ENCODE measurements at places on chromosomes 3 and 15.
A peak's percentile ranks its signal among the peaks of the same experiment; 100 is the strongest.

- no peak for DNase-seq
Measured at GRCh38 chr15:69532066-69532465, 79.4 kb downstream of the RPLP1 start.

GRCh38 chr3:197960694-197961581, 921 bp downstream of the LMLN start:
- no peak for DNase-seq

DNA sequence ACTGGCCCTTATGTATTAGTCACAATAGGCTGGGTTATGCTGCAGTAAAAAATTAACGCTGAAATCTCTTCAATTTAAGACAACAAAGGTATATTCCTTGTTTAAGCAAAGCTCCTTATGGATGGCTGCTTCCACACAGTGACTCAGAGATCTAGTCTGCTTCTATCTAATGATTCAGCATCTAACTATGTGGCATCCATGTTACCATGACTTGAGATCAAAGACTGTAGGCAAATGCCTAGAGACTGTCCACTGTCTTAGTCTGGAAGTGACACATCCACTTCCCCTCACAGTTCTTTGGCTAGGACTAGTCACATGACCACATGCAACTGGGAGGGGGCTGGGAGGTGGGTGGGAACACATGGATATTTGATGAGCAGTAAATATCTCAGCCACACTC, 61.3 kb upstream of the PSMD6 start:
- DNase-seq: no peak

- no peak for DNase-seq
Measured at GRCh38 chr15:70795311-70795665, 31.9 kb upstream of the UACA start.

- DNase-seq: no peak
Measured at GRCh38 chr15:99850517-99850916, 117.3 kb upstream of the LYSMD4 start.

DNA sequence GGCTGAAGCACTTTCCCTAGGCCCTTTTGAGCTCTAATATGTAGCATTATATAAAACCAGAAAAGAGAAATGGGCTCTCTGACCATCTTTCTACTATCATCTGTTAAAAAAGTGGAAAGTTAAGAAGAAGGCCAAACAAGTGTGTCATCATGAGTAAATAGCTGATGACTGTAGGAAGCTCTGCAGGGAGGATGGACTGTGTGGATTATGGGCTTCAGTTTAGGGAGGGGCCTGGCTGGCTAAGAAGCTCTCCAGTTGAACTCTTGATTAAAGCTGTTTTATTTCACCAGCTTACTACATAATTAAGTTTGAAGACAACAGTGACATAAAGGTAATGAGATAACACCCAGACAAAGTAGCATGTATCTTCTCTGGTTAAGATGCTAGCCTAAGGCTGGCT, 30.6 kb downstream of the INTS14 start:
- no peak for DNase-seq

- DNase-seq: no peak
Measured at GRCh38 chr3:62209101-62209500, 164.2 kb downstream of the FEZF2 start.

- DNase-seq: no peak
Measured at GRCh38 chr3:104805508-104805907, 561.2 kb upstream of the ALCAM start.

DNA sequence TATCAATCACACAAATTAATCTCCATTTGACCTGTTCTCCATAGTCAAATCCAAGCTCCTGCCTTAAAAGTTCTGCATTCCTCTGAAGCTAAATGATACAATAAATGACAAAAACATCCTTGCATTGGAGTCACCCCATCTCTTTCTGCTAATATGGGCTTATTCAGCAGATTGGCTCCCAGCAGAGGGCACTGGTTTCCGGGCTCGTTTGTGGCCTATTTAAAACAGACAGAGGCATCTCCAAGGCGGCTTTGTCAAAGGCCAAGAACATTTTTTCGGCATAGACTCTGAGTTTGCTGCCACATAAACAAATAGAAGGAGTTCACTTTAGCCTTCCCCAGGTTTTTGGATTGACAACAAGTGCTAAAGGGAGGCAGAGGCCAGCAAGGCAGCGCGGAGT, 204.4 kb upstream of the RASGRP1 start:
- DNase-seq: no peak

DNA sequence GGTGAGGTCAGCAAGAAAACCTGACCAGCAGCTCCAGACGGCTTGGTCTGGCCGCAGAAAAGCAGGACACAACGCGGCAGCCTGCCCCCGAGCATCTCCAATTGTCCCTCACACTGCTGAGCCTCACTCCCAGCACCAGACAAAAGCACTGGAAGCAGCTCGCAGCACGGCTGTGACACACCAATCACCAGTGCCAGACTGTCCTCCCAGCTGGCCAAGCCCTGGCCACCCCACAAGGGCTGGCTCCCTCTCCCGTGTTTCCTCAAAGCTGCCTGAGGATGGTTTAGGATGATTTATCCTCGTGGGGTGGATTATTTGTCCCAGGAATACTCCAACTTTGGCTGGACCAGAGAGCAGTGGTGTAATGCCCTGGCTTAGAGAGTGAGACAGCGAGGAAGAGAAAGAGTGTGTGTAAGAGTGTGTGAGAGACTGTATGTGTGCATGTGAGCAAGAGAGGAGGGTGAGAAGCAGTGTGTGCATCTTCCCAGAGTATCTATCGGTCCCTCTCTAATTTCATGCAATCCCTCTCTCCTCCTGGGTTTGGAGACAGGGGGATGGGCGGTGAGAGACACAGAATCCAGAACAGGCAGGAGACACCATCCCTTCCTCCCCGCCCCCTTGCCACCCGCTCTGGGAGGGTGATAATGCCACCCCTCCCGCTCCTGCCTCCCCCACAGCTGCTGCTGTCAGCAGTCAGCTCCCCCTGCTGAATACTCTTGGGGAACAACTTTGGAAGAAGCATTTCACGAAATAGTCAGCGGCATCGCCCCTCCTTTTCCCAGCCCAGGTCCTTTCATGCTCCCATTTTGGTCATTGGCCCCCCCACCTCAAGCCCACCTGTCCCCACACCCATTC, 34.2 kb downstream of the SEMA5B start:
- DNase-seq: peak; percentile 17

- DNase-seq: no peak
Measured at GRCh38 chr3:95705786-95706418, 1108.5 kb upstream of the EPHA6 start.

- no peak for DNase-seq
Measured at GRCh38 chr3:158762701-158763100, 30.4 kb upstream of the RARRES1 start.

DNA sequence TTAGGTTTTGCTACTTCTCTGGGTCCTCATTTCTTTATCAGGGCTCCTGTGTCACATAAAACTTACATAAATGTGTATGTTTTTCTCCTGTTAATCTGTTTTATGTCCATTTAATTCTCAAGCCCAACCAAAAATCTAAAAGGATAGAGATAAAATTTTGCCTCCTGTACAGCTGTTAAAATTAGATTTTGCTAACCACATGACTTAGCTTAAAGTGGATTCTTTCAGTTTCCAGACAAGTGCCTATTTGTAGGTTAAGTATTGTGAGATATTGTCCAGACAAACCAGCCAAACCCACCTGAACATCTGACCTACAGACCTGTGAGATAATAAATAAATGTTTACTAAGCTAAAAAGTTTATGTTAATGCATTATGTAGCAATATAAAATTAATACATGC, 465.5 kb downstream of the SI start:
- no peak for DNase-seq

GRCh38 chr3:76656531-76657070, 383.3 kb upstream of the ROBO2 start:
- DNase-seq: no peak

DNA sequence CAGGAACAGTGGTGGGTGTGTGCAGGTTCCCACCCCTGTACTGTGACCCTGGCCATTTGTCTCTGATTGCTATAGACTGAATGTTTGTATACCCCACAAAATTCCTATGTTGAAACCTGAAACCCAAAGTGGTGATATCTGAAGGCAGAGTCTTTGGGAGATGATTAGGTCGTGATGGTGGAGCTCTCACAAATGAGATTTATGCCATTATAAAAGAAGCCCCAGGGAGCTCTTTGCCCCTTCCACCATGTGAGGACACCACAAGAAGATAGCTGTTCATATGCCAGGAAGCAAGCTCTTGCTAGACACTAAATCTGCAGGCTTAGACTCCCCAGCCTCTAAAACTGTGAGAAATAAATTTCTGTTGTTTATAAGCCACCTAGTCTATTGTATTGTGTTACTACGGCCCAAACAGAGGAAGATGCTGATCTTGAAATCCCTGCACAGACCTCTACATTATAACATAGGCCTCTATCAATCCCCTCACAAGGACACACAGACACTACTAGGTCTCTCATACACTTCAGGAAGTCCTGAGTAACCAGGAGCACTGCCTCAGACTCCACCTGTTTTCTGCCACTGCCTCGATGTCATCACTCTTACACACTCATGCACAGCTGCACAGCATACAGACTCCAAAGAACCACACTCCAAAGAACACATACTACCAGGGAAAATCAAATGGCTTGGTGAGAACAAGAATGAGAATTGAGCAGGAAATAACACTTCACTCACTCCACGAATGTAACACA, 14.7 kb downstream of the IGSF11 start:
- no peak for DNase-seq

GRCh38 chr15:95134431-95135110, 903.2 kb downstream of the MCTP2 start:
- no peak for DNase-seq

- DNase-seq: no peak
Measured at GRCh38 chr3:124676236-124676635, 54.0 kb upstream of the UMPS start.

- no peak for DNase-seq
Measured at GRCh38 chr3:107208100-107208499, 169.1 kb upstream of the CCDC54 start.

GRCh38 chr3:108415661-108416060, 94.7 kb downstream of the MYH15 start:
- DNase-seq: no peak

- DNase-seq: no peak
Measured at GRCh38 chr15:41944313-41944940, 27.9 kb downstream of the EHD4 start.

GRCh38 chr15:94722024-94722636, 490.8 kb downstream of the MCTP2 start:
- DNase-seq: no peak

GRCh38 chr15:59199626-59200465, 6.8 kb upstream of the LDHAL6B start:
- no peak for DNase-seq

- DNase-seq: no peak
Measured at GRCh38 chr15:100284701-100285100, 57.1 kb downstream of the ADAMTS17 start.

GRCh38 chr3:179037351-179037750, 34.3 kb downstream of the ZMAT3 start:
- DNase-seq: no peak

GRCh38 chr15:69885173-69885955, 212.4 kb downstream of the TLE3 start:
- peak; percentile 27 for DNase-seq

DNA sequence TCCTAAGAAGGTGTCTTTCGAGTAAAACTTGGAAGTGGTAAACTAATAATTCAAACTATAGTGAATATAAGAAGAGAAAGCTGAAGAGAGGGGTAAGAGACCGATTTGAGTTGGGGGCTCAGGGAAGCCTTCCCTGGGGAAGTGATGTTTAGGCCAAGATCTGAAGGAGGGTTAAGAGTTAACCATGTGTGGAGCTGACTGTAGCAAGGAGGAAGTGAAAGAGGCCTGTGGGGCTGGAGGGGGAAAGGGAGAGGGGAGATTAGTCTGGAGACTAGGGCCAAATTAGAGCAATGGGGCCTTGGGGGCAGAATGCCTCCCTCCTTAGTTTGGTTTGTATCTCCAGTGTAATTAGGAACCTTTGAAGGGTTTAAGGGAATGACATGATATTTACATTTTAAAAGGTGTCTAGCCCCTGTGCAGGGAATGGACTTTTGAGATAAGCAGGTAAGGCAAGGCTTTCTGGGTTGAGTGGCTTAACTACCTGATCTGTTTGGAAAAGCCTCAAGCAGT, 2.2 kb downstream of the ZNF592 start:
- DNase-seq: no peak

DNA sequence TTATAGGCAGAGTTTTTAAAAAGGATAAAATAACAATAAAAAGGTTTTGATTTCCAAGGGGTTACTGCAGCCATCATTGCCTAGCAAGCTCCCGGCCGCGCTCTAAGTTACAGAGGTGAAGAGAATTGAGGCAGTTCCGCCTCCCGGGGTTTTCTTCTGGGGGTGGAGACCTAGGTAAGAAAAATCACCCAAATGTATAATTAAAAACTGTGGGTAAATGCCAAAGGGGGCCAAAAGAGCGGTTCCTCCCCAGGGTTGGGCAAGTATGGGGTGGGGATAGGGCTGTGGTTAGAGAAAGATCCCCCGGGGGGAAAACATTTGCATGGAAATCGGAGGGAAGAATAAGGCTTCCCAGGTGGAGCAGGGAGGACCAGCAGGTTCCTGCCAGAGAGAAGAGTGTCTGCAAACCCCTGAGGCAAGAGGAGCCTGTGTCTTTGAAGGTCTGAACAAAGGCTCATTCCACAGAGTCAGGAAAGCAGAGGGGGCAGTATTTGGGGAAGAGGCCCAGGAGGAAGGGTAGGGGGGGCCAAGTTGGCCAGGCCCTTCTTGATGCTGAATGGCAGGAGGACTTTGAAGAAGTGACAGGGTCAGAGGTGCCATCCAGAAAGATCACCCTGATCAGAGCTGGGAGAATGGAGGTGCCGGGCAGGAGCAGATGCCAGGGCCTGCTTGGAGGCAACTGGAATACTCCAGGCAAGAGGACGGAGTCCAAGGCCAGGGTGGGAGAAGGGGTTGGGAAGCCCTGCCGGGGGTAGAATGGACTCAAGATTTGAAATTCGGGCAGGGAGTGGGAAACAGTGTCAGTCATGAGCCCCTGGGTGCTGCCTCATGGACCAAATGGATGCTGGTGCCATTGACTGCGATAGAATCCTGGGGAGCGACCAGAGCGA, 152.9 kb upstream of the RGMA start:
- no peak for DNase-seq

GRCh38 chr3:138640537-138640936, 32.0 kb downstream of the FAIM start:
- no peak for DNase-seq

DNA sequence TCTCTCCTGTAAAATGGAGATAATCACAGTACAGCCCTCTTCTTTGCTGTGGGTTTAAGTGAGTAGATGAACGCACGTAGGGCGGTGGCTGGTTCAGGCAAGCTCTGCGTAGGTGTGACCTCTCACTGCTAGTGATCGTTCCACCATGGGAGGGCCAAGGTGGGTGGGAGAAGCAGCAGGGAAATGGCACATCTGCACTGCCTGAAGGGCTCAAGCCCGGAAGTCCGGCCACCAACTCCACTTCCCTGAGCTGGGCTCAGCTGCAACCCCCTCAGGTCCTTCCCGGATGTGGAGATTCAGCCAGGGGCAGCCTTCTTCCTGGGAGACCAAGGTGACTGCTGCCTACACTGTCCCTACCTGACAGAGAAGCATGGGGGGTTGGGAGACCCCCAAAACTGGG, 102.9 kb downstream of the ADCY5 start:
- DNase-seq: no peak

All from nucleus accumbens (tissue), 56 donors.